Substantia nigra (tissue), 51 donors: ENCODE measurements at places on chromosomes 3 and 15.
A peak's percentile ranks its signal among the peaks of the same experiment; 100 is the strongest.

GRCh38 chr3:11634081-11634635, 9.6 kb downstream of the VGLL4 start:
- no peak for DNase-seq

GRCh38 chr3:194062830-194063229, 73.1 kb upstream of the HES1 start:
- DNase-seq, result no peak

DNA sequence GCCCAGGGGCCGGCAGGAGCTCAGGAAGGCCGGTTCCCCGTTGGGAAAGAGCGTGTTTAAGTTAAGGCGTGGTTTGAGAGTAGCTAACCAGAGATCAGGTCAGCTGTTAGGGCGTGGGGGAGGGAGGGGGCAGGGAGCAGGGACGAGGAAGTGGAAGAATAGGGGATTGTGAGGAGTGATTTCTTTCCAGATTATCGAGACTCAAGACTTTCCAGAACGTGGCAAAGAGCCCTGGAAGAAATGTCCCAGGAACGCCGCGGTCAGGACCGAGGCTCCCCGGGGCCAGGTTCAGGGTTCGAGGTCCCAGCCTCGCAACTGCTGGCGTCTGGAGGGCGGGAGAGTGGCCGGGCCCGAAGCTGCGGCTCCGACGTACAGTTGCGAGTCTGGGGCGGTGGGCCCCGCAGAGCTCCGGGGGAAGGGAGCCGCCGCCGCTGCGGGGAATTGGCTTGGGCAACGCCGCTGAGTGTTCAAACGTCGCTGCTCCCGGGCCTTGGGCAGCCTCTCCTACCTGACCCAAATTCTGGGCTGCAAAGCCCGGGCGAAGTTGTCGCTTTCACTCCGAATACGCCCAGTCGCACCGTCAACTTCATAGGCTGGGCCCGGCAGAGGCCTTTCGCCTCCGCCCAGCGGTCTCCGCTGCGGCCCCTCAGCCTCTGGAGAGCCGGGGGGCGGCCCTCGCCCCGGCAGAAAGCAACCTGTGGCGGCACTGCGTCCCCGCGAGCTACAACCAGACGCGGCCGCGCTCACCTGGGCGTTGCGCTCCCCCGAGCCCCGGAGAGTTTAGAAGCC, 9.5 kb downstream of the ISL2 start:
- DNase-seq, result no peak

DNA sequence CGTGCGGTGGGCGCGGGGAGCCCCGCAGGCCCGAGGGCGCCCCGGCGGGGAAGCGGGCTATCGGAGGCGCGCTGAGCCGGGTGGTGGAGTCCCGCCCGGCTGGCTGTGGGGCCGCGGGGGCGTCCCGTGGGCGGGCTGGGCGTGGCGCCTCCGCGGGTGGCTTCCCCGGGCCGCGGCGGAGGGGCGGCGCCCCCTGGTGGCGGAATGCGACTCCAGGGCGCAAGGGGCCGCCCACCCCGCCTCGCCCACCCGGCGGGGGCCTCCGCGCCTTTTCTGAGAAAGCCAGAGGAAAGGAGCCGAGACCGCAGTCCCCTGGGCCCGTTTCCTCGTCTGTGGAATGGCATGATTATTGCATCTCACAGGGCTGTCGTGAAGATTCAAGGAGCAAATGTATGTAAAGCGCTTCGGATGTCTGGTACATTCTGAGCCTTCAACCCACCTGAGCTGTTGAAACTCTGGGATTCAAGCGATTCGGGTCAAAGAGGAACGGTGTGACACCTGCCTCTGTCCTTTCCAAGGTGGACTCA, 31.9 kb upstream of the RAB6B start:
- DNase-seq, result no peak

- no peak for DNase-seq
Observed at GRCh38 chr3:126305427-126305826, 51.8 kb downstream of the KLF15 start.

GRCh38 chr3:10738688-10739372, 77.2 kb upstream of the SLC6A11 start:
- peak; percentile 49 for DNase-seq

- DNase-seq, result no peak
Observed at GRCh38 chr3:194574639-194575483, 58.4 kb downstream of the TMEM44 start.

DNA sequence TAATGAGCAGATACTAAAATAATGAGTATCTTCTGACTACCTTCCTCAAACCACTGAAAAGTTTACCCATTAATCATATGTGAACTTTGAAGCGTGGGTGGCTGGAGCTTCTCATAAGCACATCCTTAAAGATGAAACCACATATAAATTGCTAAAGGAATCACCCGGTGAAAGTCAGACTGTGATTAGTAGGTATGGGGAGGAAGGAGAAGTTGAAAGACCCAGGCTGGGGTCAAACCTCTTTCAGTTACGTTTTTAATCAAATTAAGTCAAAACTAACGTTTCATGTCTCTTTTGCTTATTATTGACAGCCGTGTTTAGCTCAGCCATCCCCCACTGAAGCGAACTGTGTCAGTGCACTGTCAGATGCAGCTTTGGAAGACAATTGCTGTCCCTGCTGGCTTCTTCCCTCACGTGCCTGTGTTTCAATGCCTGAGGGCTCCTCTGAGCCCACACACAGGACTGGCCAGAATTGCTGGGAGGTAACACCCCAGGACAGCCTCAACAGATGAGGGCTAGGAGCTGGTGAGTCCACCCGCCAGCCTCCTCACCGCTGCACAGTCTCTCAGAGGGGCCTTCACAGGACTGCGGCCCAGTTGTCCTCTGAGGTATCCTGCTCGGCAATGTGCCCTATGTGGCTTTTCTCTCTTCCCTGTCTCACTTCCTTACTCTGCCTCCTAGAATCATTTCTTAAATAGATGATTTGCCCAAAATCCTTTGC, 29.3 kb upstream of the SH3BP5 start:
- no peak for DNase-seq

DNA sequence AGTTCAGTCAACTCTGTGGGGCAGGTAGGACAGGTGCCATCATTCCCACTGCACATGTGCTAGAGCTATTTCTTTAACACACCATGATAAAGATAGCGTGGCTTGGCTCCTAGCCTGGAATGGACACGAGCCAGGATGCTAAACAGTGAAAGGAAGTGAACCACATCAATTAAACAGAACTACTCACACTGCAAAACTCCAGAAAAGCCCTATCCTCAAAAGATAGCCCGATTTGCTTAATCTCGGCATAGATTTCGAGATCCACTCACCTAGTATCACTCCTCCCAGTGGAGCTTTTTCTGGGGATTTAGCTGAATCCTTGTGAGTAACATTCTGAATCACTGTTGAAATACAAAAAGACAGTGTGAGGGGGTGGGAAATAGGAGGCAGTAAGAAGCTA, 118.0 kb downstream of the ABI3BP start:
- DNase-seq, result no peak

- DNase-seq, result no peak
Observed at GRCh38 chr3:161163297-161163696, 57.8 kb upstream of the NMD3 start.

GRCh38 chr3:196355668-196356067, 17.5 kb upstream of the TM4SF19 start:
- DNase-seq, result no peak

DNA sequence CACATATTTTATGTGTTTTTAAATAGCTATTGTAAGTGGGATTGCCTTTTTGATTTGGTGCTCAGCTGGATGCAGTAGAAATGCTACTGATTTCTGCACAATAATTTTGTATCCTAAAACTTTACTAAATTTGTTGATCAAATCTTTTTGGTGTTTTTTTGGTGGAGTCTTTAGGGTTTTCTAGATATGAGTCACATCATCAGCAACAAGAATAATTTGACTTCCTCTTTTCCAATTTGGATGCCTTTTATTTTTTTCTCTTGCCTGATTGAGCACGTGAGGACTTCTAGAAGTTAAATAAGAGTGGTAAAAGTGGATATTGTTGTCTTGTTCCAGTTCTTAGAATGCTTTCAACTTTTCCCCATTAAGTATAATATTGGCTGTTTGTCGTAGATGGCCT, 51.3 kb downstream of the TLNRD1 start:
- DNase-seq, result no peak

DNA sequence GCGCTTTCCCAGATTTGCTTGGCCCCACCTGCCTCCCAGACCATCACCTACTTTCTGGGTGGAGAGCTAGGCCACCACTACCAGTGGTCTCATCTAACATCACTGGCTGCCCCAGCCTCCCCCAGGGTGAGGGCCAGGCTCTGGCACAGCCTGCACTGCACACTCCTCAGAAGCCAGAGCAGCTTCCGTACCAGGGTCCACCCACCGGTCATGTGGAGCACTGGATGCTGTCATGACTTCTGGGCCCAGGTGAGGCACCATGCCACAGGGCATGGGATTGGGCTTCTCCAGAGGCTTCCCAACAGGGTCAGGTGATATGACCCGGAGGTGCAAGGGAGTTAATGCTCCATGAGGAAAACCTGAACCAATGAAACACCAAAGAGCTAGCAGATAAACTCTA, 14.0 kb downstream of the MEGF11 start:
- no peak for DNase-seq

- DNase-seq, result no peak
Observed at GRCh38 chr15:69398491-69398891, 15.7 kb upstream of the KIF23 start.

- DNase-seq, result no peak
Observed at GRCh38 chr3:101171681-101172191, 148.6 kb downstream of the IMPG2 start.

GRCh38 chr3:197062446-197062845, 32.8 kb upstream of the MELTF start:
- DNase-seq, result no peak

DNA sequence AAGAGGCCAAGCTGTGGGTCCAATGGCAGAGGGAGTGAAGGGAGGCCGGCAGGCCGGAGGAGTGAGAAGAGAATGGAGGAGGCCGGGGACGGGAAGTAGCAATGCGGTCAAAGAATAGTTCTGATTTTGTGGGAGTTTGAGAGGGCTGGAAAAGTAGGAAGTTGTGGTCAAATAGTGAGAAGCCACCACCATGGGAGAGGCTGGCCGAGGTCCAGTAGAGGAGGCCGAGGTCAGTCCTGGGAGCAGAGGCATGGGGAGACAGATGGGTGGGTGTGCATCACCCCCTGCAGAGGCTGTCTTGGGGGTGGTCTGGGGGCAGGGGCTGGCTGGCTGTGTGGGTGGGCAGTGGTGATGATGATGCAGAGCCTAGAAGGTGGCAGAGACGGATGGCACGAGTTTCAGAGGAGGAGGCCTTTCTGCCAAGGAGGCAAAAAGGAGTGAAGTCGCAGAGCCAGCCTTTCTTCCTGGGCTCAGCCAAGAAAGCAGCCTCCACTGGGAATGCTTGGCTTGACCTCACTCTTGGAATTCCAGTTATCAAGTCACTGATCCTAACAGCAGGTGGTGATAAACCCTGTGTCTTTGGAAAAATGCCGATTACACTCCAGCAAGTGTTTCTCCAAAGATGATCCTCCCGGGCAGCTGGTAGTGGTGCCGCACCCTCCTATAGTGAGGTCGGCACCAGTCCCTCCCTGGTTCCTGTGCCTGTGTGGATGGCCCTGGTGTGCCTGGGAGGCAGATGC, 57.3 kb downstream of the ARNT2 start:
- no peak for DNase-seq

DNA sequence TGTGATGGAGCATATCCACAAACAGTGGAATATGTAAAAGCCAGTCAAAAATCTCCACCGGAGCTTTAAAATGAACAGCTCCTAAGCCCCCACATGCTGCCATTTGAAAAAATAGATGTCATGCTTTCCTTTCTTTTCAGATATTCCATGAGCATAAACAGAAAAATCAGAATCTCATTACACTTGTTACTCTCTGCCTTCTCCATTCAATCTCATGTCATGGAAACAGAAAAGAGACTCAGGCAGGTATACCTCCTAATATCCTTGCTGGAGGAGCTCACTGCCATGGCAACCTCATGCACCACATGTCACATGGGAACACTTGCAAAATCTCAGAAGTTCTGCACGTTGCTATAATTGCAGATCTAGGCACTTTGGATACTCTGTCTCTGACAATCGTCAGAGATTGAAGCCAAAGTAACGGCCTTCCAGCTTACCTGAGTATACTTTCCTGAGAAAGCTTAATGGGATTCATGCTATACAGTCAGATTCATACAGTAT, 317.0 kb upstream of the ADAMTS9 start:
- DNase-seq, result no peak

- peak; percentile 75 for DNase-seq
Observed at GRCh38 chr15:90583471-90584252, 53.9 kb downstream of the CRTC3 start.

DNA sequence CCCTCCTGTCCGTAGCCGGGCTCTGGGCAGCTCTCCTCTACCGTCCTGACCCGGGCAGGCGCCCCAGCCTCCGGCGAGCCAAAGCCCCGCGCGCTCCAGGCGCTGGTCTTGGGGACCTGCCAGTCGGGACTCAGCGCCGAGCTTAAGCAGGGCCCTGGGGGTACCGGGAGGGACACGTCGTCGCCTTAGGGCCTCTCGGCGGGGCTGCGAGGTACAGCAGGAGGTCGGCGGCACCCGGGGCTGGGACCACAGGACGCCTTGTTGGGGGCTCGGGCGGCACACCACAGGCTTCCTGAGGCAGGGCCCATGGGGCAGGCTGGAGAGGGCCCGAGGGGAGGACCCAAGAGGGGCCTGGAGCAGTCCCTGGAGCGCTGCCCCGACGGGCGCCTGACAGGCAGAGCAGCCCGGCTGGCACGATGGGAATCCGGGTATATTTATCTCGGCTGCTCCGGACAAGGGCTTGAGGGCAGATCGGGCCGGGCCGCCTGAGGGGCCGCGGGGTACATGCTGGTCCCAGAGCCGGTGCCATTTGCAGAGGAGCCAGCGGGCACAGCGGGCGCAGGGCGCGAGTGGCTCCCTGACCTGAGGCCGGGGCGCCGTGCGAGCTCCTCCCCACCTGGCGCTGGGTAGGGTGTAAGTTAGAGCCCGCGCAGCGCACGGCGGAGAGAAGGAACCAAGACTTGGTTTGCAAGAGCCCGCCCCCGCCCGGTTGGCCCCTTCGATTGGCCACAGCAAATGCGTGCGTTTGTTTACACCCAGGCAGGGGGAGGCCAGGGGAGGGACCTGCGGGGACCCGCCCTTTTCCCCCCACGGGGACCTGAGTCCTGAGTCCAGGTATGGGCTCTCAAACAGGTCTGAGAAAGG, 574 bp downstream of the SLC38A3 start:
- peak; percentile 58 for DNase-seq

DNA sequence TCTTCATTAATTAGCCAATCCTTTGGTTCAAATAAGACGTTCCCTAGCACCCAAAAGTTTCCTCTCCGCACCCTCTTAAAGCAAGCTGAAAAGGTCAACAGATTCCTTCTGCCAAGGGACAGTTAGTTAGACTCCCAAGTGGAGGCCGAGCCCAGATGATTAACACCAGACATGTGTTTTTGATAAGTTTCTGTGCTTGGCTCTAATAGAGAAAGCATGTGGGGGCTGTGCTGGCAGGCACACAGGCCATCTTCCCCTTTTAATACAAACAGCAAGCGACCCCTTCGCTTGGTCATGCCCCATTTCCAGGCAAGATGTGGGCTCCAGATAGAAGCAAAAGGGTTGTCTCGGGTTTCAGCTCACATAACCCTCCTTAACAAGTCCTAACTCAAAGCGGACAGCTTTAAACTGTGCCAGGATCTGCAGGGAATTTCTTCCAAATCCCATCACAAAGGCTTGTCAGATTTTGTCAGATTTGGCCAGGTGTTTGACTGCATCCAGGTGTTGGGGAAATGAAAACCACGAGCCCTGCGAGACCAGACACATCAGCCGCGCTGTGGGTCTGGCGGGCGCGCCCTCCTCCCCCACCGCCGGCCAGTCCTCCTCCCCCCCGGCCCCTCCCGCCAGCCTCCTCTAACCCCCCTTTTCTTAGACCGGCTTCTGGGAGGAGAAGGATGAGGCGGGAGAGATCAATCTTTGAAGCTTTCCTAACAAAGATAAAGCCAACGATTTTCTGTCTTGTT, 3.3 kb downstream of the HES1 start:
- DNase-seq, result no peak

- DNase-seq, result no peak
Observed at GRCh38 chr3:171753665-171754408, 56.4 kb downstream of the PLD1 start.

- no peak for DNase-seq
Observed at GRCh38 chr15:61090386-61091288, 138.5 kb downstream of the RORA start.
